ENCODE measurements at places on chromosomes 4 and X. TPM values are rescaled to one million over a fixed set of nuclear protein-coding genes. Genes with fewer than 3 reads are reported as not detected.

The SYN1 gene
- polyA plus RNA-seq: 0.09 TPM

The SH3RF1 gene
- 16.2 TPM for polyA plus RNA-seq

The CENPVL2 gene
- not detected for polyA plus RNA-seq

The AREG gene
- 0.28 TPM for polyA plus RNA-seq

The CYP2U1 gene
- 3.2 TPM for polyA plus RNA-seq

The DOK7 gene
- polyA plus RNA-seq: not detected

The PABPC1L2A gene
- not detected for polyA plus RNA-seq

The TXK gene
- polyA plus RNA-seq: 1.1 TPM

Data from GM12878 (cell line).